NCI-H2081 treated with DMSO at 0.1 percent for 48 hours (cell line): ENCODE measurements at places on chromosomes 12 and 14.

GRCh38 chr14:91980157-91980556, 32.7 kb upstream of the FBLN5 start:
- DNase-seq = no peak

DNA sequence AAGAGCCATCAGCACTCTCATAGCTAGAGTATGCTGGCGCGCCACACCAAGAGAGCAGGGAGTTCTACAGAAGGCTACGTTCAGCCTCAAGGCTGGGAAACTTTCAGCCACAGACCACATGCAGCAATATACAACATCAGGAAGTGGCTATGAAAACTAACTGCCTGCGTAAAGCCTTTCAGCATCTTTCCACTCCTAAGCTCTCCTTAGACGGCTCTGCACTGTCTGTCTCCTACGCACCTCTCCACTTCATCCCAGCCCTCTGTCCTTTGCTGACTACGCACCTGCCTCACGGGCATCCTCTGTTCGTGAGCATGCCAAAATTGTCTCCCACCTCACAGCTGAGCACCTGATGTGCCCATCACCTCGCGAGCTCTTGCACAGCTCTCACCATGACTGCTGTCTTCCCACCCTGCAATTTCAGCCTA, 9.7 kb downstream of the MPHOSPH9 start:
- no peak for DNase-seq

DNA sequence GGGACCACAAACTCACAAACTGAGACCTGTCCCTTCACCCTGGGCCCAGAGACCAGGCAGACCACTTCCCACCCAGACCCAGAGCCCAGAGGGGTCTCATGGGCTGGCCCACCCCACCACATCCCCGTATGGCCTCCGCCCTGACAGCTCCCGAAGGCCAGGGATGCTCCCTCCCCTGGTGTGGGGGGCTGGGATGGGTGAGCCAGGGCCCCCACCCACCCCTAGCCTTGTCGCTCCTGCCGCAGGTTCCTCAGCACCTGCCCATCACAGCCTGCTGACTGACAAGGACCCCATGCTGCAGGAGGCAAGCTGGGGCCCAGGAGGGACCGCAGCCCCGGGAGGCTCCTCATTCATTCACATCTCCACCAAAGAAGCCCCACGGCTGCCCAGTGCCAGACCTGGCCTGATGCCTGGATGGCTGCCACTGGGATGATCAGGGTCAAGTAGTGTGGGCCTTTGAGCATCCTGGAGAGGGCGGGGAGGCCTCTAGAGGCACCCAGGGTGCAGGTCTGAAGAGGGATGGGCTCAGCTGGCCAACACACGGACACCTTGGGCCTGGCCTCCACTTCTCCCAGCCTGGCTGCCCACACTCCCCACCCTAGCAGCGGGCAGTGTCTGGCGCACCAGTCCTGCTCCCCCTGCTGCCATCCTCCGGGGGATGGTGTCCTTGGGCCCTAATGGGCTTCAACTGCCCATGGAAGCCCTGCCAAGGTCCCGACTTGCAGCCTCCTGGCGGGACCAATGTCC, 24.7 kb upstream of the GPR132 start:
- no peak for DNase-seq

DNA sequence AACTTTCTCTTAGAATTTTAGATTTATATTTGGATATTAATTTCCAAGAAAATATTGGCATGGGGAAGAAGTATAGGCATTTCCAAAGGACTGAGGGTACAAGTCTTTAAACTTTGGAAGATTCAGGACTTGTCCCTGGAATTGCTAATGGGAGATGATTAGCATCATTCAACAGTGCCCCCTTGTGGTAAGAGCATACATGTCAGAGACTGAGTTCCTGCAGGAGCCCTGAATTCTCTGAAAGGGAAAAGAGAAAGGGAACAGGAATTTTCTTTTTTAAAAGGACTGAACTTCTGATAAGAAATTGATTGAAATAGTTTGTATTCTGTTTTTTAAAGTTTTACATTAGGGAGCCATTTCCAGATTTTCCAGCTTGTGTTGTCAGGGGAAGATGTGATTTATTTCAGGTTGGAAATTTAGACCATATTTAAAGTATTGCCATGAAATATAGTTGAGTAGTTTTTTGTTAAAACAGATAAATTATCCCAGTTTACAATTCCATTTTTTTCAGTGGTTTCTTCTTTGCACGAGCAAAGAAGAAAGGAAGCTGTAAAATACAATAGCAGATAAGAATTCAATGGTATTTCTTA, 44.0 kb upstream of the REP15 start:
- peak; percentile 7 for DNase-seq

DNA sequence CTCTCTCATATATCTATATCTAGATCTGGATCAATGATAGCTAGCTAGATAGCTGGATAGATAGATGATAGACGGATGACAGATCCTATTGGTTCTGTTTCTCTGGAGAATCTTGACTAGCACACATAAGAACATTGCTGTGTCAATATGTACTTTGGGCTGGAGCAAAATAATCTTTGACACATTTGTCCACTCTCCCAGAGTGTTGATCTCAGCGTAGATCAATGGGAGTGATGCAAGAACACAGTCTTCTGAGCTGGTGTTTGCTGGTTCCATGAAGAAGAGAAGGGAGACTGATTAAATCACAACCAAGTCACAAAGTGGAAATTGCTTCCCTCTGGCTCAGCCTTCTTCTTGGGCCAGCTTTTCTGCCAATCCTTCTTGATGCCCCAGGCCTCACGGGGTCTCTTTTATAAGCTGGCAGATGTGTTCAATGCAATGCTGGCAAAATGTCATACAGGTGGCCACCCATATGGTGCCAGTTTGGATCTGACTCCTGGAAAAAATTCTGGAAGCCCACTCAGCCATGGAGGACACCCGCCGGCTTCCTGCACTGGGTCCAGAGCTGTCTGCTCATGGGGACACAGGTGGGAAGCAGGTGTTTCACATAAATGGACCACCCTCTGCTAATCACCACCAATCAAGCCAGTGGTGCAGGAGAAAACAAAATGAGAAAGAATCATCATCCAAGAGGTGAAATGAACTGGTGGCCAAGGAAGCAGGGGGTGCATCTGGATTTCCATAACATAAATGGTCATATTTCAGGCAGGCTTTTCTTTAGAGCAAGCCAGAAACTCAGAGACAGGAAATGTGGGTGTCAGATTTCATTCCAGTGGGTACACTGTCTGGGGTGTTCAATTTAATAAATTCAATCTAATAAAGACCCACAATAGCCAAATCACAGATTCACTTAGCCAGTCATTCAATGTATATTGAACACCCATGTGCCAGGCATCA, 310.3 kb downstream of the DPF3 start:
- no peak for DNase-seq

DNA sequence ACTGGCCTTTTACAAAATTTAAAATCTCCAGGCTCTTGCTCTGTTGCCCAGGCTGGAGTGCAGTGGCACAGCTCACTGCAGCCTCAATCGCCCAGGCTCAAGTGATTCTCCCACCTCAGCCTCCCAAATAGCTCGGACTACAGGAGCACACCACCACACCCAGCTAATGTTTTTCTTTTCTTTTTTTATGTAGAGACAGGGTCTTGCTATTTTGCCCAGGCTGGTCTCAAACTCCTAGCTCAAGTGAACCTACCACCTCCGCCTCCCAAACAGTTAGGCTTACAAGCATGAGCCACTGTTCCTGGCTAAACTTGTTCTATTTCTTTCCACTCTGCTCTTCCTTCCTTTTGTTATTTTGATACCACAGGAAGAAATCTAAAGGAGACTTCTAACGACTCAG, 15.2 kb downstream of the SYNJ2BP start:
- DNase-seq = no peak

DNA sequence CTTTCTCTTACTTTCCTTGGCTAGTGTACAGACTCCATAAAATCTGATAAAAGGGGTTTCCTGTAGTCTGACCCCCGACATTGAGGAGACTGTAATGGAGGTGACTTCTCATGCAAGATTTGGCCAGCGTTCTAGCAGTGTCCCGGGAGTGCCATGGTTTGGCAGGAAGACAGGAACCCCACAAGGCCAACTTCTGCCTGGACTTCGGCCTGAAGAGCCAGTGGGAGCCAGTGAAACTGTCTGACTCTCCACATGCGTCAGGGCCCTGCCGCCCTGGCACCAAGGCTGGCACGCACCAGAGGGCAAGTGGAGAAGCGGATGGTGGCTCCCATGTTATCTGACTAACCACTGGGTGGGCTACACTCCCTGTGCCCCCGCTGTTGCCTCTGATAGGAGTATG, 70.5 kb downstream of the TMEM260 start:
- no peak for DNase-seq

DNA sequence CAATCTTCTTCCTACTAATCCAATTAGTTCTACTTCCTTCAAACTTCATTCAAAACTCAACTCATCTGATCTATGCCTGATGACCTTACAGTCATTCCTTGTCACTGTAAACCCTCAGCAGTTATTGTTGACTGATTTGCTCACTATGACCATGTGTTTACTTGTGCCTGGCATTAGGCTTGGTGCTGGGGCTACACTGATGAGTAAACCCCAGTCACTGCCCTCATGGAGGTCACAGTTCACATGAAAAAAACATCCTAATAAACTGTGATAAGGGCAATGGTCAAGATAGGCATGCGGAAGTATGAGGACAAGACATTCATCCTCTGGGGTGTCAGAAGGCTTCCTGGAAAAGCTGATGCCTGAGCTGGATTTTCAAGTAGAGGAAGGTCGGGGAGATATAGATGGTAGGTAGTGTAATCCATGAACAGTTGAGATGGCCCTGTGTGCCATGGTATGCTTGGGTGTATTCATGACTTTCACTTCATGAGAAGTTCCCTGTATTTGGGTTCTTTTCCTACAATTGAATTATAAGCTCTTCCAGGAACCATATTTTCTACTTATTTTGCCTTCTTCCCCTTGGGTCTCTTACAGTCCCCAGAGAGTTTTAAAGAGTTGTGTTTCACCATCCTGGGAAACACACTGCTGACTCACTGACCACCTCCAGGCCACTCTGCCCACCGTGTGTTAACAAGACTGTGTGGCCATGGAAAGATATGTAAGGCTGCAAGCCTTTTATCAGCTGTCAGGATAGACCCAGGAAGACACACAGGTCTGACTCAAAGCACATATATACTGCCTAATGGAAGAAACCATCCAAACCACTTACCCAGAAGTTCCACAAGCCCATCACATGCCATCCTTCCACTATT, 38.7 kb upstream of the DUSP6 start:
- DNase-seq = no peak

DNA sequence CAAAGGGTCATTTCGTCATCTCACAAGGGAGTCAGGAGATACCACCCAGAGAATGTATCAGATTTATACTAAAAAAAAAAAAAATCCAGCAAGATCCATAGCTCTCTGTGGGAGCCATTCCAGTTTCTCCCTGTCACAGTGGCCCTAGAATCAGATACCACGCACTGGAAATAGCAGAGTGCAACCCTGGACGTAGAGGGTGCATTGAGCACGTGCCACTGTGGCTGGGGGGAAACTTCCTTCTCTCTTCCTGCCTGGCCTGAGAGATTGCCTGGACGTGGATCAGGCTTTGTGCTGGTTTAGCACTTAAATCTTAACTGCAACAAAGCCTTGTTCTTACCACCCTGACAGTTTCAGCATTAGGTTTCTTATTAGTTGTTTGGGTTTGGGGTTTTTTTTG, 124.3 kb downstream of the FBXL14 start:
- no peak for DNase-seq

DNA sequence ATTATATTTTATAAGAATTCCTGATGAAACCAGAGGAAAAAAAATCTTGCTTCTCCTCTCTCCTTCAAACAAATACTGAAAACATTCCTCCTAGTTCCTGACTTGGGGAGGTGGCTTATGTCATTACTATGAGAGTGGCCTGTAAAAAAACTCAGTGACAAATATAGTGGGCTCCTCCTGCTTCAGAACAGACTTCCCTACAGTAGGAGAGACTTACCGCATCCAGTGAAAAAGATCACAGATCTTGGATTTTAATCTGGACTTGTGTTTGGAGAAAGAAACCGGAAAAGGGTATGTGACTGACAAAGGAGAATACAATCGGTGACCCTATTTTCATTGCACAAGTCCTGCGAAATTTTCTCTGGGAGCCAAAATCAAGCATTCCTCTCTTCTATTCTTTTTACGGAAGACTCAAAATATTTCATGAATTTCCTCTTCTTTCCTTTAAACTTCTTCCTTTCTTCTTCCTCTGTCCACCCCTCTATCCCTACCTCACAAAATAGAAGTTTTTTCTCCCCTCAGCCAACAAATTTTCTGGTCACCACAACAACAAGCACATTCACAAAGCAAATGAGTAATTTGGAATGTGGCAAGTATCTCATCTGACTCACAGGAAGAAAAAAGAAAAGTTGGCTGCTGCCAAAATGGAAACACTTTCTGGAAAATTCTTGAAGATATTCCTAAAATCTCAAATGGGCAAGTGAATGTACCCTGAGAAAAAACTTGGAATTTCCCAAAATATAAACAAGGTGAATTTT, 185.1 kb upstream of the CDKN3 start:
- no peak for DNase-seq

DNA sequence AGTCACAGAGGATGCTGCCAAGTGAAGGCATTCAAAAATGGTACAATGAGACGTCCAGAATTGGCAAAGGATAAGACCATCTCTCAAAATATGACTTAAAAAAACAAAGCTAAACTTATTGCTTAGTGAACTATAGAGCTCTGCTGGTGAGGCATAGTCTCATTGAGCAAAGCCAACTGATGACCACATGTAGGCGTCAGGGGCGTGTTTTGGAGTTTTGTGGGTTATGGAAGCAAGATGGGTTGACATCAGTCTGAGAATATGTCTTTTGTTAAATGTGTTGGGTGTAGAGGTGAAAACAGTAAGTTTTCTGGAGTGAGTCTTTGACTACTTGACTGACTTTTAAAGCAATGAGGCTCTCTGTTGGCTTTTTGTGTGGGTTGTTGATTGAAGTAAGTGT, 47.2 kb downstream of the ATL1 start:
- DNase-seq = no peak

GRCh38 chr14:48598458-48598857, 923.1 kb upstream of the MDGA2 start:
- DNase-seq = no peak

- DNase-seq = no peak
Observed at GRCh38 chr12:57842342-57843294, 3.9 kb downstream of the CTDSP2 start.

- DNase-seq = no peak
Observed at GRCh38 chr12:76878099-76878898, 520 bp downstream of the CSRP2 start.

DNA sequence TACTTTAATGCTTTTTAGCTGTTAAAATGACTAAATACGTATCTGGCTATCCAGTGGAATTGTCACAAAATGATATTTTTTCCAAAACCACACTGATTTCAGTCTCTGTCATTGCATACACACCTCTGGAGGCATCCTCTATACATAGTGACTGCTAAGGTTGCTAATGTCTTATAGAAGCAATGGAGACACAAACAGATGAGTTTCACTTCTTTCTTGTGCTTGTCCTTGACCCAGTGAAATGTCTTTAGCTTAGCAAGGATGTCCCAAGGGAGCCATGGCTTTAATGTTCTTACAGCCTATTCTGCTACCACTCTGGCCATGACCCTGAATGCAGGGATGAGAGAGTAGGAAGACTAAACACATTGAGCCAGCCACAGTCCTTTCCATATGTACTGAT, 90.3 kb downstream of the TPH2 start:
- DNase-seq = no peak

GRCh38 chr12:9345171-9345570, 137.0 kb upstream of the PZP start:
- no peak for DNase-seq
